Stimulated activated CD8-positive, alpha-beta memory T cell treated with anti-CD3 and anti-CD28 coated beads, Interleukin-4, amount 100 ng/mL, for 1 hour (primary cell): ENCODE measurements at places on chromosomes 4 and X.

GRCh38 chrX:39716401-39716800, 381.4 kb downstream of the BCOR start:
- DNase-seq: no peak

- no peak for DNase-seq
These were observed 74.2 kb downstream of the BEND4 start for GRCh38 chr4:42078184-42078801.

DNA sequence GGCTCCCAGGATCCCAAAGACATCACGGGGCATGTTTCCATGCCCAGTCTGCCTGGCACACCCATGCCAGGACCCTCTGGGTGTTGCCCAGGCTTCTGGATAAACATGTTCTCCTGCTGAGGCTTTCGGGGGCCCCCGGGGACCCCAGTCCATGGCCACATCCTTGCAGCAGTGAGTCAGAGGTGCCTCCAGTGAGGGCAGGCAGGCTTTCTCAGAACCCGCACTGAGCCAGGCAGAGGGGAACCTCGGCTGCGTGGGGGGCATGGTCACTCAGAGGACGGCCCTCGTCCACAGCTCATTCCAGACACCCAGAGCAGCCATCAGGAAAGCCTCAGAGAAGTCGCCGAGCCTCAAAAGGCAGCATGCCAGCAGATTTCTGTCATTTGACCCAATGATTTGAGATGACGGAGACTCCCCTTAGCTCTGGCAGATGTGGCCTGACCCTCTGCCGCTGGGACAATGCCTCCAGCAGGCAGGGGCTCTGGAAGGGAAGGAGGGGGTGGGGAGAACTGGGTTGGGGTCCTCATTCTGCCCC, 54.8 kb downstream of the PPP2R2C start:
- DNase-seq: no peak

DNA sequence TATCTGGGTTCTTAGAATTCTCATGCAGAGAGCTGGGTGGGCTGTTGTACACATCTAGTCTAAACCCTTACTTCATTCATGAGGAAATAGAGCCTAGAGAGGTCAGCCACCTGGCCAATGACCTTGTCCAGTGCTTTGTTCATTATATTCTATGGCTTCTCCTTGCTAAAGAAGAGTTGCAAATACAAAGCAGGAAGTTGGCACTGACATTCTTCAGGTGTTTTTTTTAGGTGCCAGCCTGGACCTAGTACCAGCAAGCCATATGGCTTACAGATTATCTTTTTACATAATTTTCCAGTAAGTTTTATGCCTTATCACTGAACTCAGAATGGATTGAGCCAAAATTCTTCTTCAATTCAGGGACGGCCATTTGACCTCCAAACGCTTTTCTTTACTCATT, 54.7 kb upstream of the PGM2 start:
- DNase-seq: no peak

GRCh38 chr4:98929341-98930267, 671 bp upstream of the EIF4E start:
- DNase-seq: no peak

DNA sequence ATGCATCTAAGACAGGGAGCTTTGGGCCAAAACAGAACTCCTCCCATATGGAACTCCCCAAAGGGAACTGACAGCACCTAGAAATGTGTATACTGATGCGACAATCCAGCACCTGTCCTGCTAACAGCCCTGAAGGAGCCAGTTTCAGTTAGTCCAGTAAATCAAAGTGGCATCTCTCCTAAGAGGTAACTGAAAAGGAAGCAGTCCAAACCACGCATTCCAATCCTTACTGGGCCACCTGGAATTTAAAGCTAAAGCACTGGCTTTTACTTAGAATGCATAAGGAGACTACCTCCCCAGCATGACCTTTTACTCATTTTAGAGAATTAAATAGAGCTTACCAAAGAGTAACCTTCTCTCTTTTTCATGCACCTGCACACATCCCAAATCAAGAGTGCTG, 586.8 kb upstream of the PITX2 start:
- no peak for DNase-seq

DNA sequence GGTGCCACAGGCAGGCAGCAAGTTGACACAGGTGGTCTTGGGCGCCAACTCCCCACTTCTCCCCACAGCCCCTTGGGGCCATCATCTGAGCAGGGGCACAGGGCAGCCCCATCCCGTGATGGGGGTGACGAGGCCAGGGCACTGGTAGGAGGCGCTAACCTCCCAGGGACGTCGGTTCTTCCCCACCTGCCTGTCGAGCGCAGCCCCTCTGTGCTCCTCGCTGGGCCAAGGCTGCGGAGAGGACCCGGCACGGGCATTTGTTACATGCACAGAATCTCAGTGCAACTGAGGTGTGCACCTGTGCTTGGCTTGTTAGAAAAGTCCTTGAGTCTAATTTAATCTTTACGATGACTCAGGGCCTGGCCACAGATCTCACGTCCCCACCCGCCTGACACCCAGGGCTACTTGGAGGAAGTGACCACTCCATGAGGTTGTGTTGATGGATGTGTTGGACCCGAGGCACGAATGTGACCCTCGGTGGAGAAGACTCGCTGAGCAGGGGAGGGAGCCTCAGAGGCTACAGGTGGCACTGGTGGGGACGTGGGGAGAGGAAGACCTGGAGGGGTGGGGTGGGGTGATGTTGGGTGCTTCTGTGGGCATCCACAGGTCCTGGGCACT, 3.1 kb upstream of the SH3TC1 start:
- no peak for DNase-seq

DNA sequence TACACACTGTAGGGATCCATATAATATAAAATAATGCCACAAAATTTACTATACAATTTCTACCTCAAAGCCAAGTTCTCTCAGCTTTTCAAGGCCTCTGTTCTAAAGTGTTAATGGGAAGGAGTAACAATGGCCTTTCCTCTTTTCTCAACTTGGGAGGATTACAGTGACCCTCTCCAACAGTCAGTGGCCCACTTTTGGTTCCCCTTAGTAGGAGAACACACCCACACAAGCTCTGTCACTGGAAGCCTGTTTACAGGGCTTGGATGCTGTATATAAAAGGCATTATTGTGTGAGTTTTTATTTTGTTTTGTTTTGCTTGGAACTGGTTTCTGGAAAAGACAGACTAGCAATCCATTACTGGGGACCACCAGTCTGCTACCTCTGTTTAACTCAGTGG, 1.8 kb downstream of the ARHGEF6 start:
- DNase-seq: no peak

DNA sequence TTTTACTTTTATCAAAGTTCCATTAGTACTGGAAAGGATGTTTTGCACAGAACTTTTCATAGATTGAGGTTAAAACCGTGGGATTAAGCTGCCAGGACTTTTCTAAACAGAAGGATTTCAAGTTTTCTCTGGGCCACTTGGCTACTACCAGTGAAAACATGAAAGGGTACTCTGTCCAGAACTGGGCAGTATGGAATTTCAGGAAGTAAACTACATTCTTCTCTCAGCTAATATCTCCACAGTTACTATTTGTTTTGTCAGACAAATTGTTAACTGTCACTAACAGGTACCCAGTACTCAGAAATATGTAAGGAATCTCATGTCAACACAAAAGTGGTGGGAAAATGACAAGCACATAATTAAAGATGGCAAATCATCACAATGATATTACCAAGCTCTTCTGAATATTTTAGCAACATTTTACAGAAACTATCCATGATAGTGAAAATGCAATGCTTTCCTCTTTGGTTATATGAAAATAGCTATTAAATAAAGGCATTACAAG, 454.4 kb downstream of the C4orf33 start:
- DNase-seq: no peak

DNA sequence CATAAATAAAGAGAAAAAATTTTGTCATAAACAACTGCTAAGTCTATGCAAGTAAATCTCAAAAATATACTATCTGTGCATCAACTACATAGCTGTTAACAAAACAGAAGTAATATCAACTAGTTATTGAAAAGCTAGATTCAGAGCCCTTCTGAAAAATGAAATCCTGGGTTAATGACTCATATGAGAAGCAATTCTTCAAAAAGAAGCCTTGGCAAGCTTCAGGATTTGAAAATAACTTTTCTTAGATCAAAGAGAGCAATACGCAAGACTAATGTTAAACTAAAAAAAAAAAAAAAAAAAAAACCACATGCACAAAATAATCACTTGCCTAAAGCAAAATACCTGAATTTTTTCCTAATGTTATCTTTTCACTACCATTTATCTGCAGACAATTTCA, 566.1 kb upstream of the BOD1L1 start:
- DNase-seq: no peak

DNA sequence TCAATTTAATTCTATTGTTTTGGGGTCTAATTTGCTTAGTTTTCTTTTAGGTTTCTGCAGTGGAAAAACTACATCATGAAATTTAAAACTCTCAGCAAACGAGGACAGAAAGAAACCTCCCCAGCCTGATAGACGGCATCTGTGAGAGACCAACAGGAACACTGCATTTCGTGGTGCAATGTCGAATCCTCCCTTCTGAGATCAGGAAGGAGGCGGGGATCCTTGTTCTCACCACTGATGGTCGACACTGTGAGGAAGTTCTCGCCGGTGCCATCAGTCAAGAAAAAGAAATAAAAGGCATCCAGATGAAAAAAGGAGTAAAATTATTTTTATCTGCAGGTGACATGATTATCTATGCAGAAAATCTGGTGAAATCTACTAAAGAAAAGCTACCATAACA, 16.5 kb downstream of the GAK start:
- DNase-seq: no peak

- no peak for DNase-seq
These were observed 4.0 kb downstream of the HERC6 start for GRCh38 chr4:88382621-88383020.

GRCh38 chr4:100828364-100828763, 310.5 kb upstream of the EMCN start:
- no peak for DNase-seq

GRCh38 chr4:142549726-142550463, 296.2 kb downstream of the INPP4B start:
- no peak for DNase-seq

DNA sequence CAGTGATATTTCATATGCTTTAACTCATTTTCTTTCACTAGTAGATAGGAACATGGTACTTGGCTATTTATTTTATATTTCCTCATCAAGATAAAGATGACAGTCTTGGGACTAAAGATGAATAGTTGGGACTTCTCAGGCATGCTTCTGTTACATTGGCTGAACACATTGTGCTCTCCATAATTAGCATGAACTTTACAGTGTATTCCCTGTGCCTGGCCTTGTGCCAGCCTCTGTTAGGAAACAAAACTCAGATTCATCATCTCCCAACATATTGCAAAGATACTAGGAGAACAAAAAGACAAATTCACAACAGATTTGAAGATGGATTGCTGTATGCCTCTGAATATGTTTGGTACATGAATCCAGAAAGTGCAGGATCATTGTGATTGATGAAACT, 26.4 kb downstream of the GRIA2 start:
- DNase-seq: no peak

DNA sequence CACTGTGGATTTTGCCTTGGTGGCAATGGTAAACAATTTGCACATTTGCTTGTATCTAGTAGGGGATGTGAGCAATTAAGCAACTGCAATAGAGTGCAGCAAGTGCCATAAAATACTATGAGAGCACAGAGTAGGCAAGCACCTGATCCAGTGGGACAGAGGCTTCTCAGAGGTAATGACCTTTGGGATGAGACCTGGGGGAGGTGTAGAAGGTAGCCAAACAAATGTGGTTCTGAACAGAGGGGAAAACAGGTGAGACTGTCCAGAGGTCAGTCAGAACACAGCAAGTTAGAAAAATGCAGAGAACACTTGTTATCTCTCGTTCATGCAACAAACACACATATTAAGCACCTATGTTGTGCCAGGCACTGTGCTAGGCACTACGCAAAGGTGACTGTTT, 21.4 kb upstream of the ANK2 start:
- DNase-seq: no peak

- DNase-seq: no peak
These were observed 43.1 kb upstream of the LSM6 start for GRCh38 chr4:146132445-146132844.

- no peak for DNase-seq
These were observed 63.0 kb upstream of the FAM9A start for GRCh38 chrX:8864161-8864560.

- DNase-seq: no peak
These were observed 261.6 kb upstream of the STS start for GRCh38 chrX:6885909-6886308.

DNA sequence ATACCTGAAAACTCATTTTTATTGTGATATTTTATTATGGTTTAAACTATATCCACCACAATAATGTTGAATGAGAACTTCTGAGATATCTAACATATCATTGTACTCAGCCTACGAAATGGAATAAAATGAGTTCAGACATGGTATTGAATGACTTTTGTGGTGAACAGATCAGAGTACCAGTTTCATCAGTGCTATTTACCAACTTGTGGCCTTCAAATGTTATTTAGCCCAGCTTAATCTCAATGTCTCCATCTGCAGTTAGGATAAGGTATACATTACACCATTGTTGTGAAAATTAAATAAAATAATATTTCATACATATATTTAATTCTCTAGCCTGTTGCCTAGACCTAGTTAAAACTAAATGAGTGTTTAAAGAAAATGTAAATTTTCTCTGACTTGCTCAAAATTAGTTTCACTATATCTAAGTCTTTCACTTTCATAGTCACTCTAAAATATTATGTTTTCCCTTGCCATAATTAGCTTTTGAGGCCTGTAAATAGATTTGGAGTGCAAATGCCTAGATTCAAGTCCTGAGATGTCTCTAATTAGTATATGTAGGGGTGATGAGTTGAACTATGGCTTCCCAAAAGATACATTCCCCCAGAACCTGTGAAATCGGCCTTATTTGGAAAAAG, 594.2 kb downstream of the STPG2 start:
- DNase-seq: no peak

DNA sequence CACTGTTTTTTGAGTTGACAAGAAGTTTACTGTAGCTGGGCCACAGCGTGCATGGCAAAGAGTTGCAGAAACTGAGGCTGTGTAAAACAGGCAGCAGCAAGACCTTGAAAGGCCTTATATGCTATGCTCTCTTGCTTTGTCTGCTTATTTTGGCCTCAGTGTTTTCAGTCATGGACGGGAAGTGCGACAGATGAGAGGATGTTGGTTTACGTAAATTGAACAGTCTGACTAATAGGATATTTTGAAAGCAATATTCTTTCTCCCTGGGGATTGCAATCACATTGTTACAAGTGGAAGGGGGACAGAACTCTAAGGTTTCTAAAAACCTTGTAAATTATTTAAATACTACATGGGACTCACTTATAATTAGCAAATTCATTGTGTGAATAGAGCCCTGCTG, 32.2 kb upstream of the MAGEA10 start:
- DNase-seq: no peak

DNA sequence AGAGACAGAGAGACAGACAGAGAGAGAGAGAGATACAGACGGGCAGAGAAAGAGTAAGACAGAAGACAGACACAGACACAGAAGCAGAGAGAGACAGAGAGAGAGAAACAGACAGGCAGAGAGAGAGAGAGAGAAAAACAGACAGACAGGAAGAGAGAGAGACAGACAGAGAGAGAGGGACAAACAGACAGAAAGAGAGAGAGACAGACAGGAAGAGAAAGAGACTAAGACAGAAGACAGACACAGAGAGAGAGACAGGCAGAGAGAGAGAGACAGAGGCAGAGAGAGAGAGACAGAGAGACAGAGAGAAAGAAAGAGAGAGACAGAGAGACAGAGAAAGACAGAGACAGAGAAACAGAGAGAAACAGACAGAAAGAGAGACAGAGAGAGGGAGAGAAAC, 27.2 kb upstream of the NAA11 start:
- DNase-seq: no peak
